NT2/D1 (cell line): ENCODE measurements at places on chromosomes 16 and 17.

- DNase-seq: no peak
Observed at GRCh38 chr17:6120351-6120750, 50.2 kb downstream of the WSCD1 start.

GRCh38 chr16:2233872-2234812 lies 2.1 kb upstream of the DNASE1L2 start:
- no peak for DNase-seq

DNA sequence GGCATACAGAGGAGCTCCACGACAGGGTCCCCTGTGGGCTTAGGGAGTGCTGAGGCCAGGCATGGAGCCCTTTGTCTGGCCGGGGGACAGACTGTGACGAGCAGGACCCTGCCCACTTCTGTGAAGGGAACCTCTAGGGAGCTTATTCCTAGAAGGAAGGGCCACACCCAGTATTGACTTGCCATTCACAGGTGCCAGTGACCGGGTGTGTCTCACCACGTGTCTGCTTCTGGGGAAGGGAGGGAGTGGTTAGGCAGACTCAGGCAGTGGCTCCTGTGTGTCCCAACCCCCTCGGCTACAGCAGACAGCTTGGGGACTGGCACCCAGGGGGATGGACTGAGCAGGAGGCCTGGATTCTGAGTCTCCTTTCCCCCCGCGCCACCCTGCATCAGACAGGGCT lies 57.2 kb downstream of the SOCS1 start:
- DNase-seq: no peak

DNA sequence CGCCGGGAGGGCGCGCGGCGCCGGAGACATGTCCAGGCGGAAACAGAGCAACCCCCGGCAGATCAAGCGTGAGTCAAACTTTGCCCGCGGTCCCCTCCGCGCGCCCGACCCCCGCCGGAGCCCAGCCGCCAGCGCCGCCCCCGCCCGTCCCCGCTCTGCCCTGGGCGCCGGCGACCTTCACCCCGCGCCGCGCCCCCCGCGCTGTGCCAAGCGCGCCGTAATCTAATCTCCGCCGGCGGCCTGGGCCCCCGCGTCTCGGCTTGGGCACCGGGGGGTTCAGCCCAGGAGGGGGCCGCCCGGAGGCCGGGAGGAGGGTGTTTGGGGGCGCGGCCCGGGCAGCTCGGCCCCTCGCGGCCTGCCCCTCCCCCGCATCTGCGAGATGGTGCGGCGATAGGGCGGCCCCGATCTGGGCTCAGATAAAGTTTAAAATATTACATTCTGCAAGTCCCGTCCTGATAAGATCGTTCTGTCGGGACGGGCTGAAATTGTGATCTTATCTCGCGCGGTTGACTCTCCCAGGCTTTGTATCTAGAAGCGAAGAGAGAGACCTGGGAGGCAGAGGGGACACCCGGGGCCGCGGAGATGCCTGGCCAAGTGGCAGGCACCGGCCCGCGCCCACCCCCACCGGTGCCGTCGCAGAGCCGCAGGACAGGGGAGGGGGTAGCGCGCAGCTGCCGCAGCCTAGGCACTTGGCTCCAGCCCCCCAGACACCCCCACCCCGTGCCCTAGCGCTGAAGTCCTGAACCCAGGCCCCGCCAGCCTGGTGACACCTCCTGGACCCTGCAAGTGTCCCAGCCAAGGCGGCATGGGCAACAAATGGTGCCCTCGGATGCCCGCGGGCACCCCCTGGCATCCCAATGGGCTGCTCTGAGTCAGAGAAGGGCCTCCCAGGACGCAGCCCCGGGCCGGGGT lies 787 bp downstream of the ZFPM1 start:
- no peak for DNase-seq

GRCh38 chr16:89101303-89102040 lies 7.8 kb downstream of the ACSF3 start:
- DNase-seq: no peak

DNA sequence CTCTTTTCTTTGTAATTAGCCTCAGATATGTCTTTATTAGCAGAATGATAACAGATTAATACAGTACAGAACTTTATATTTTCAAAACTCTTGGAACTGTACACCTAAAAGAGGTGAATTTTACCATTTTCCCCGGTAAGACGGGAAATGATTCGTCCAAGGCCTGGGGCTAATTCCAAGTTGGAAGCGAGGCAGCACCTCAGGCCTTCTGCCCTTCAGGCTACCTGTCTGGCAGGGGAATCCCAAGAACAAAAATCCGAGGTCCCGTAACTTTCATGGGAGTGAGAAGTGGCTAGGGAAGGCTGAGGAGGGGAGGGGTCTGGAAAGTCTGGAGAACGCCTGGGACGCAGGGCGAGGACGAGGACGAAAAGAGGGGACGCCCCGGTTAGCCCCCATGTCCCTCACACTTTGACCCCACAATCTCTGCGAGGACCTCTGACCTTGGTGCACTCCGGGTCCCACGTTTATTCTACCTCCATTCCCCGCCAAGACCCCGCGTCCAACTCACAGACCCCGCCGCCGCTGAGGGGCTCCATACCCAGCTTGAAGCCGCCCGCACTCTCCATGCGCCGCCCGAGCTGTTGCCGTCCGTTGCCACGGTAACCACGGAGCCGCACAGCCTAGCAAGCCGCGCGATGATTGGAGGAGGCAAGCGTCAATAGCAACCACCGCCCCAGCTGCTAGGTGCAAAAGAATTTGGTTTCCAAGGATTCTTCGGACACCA lies at the start of gene HYDIN:
HYDIN (minus strand) TSS at position 601 of the 724 bp plus-strand sequence. CDS start 43,827 bp downstream, outside the sequence.
- DNase-seq: peak; percentile 92

DNA sequence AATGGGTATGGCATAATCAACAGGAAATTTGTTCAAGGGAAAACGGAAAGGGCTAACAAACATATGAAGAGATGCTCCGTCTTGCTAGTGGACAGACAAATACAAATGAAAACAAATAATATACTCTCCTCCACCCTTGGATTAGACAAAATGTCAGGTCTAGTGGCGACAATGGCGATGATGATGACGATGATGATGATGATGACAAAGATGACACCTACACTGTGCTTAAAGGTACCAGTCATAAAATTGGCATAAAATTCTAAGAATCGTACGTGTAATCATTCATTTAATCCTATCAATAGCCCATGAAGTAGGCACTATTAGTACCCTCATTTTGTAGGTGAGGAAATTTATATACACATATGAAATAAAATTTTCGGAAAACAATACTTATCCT lies 174.6 kb downstream of the PMP22 start:
- no peak for DNase-seq

DNA sequence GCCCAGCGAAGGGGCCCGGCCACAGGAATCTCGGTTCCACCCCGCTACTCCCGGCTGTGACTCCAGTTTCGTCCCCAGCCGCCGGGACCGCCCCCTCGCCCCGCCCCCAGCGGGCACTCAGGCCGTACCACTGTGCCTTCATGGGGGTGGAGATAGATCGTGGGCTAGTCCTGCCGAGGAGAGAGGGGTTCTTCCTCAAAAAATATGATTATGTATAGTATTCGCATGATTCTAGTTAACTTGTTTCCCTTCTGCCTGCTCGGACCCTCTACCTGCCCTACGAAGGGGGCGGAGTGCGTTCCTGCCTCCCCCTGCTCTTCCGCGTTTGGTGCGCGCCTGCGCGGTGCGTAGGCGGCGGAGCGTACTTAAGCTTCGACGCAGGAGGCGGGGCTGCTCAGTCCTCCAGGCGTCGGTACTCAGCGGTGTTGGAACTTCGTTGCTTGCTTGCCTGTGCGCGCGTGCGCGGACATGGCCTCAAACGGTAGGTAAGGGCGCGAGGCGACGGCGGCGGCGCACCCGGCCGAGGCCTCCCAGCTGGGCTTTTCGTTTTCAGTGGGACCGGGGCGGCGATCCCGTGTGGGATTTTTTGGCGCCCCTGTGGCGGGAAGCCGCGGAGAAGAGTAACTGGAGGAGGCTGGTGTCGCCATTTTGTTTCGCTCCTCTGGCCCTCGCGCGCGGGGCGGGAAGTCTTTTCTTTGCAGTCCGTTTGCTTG lies at the start of gene FUS:
FUS (plus strand) TSS at position 393 of the 713 bp plus-strand sequence; CDS start at position 469, 76 bp downstream.
- peak; percentile 83 for DNase-seq

DNA sequence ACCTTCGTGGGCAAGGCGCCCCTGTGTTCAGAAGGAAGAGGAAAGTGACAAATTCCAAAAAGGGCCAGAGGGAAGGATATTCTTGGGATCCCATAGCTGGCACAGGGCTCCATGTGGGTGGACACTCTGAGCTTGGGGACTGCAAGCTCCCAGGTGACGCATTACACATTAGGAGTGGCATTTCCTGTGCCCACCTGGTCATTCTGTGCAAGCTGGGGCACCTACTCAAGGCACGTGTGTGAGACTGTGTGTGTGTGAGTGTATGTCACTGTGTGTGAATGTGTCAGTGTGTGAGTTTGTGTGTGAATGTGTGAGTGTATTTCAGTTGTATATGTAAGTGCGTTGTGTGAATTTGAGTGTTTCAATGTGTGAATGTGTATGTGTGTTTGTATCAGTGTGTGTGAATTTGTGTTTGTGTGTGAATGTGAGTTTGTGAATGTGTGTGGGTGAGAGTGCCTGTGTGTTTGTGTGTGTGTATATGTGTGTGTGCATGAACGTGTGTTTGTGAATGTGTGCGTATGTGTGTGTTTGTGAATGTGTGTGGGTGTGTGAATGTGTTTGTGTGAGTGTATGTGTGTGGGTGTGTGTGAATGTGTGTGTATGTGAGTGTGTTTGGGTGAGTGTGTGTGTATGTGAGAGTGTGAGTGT lies 1.6 kb upstream of the CD300A start:
- no peak for DNase-seq
